Cerebellar nuclear complex (tissue), 1 donor: ENCODE measurements at places on chromosomes 11 and 22.

GRCh38 chr11:112016088-112016764 is 9.0 kb upstream of the DLAT start:
- DNase-seq: no peak

- no peak for DNase-seq
Observed at GRCh38 chr11:12019866-12020416, 11.5 kb upstream of the DKK3 start.

DNA sequence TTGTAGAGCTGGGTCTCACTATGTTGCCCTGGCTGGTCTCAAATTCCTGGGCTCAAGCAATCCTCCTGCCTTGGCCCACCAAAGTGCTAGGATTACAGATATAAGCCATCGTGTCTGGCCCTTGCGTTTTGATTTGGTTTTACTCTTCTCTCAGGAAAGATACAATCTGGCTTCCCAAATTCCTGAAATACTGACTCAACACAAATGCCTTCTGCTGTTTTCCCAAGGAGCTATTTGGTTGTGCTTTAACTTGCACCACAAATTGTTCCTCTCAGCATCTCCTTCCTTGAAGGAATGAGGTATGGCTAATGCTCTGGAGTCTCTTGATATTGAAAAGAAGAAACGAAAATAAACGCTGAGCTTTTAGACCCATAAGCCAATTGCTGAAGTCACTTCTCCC is 110.0 kb upstream of the PAX6 start:
- no peak for DNase-seq

- no peak for DNase-seq
Observed at GRCh38 chr11:108497317-108498045, 703 bp downstream of the POGLUT3 start.

- no peak for DNase-seq
Observed at GRCh38 chr11:1027483-1028290, 8.8 kb downstream of the MUC6 start.

DNA sequence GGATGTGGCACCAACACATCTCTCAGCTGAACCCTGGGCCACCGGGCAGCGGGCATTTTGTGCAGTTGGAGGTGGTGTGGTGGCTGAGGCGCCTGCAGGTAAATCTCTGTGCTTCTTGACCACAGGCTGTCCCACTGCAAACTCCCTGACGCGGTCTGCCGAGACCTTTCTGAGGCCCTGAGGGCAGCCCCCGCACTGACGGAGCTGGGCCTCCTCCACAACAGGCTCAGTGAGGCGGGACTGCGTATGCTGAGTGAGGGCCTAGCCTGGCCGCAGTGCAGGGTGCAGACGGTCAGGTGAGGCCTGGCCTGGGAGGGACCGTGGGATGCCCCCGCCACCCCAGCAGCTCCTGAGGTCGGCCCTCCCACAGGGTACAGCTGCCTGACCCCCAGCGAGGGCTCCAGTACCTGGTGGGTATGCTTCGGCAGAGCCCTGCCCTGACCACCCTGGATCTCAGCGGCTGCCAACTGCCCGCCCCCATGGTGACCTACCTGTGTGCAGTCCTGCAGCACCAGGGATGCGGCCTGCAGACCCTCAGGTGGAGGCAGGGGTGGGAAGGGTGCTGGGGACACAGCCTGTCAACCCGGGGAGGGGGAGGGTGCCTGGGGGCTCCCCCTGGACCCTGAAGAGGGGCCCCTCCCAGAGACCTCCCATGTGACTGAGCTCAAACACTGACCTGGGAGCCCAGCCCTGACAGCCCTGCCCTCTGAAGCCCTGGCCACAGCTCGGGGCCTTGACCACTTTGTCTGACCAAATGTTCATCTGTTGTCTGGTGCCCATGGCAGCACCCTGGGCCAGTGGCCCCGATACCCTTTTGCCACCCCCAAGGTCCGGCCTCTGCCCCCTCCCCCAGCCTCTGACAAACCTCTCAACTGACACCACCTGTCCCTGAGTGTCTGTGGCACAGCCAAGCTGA is 4.6 kb upstream of the PGGHG start:
- DNase-seq: no peak

- DNase-seq: peak; percentile 11
Observed at GRCh38 chr22:33519071-33519973, 401.0 kb downstream of the LARGE1 start.

DNA sequence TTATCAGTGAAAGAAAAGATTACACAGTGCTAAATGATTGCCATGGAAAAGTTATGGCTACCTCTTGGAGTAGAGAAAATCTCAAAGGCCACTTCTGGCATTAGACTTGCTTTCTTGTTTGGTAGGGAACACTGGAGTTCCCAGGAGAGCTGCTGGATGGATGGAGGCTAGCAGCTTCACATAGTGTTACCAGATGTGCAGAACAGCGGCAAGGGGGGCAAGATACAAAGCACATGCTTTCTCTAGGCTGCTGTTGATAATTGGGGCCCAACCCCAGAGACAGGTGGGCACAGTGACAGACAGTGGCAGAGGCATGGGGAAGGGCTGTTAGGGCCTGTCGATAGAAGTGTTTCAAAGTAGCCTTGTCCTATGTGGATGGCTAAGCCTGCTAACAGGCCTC is 94.9 kb downstream of the DBX1 start:
- no peak for DNase-seq

- DNase-seq: no peak
Observed at GRCh38 chr11:8289492-8289918, 25.8 kb upstream of the LMO1 start.

DNA sequence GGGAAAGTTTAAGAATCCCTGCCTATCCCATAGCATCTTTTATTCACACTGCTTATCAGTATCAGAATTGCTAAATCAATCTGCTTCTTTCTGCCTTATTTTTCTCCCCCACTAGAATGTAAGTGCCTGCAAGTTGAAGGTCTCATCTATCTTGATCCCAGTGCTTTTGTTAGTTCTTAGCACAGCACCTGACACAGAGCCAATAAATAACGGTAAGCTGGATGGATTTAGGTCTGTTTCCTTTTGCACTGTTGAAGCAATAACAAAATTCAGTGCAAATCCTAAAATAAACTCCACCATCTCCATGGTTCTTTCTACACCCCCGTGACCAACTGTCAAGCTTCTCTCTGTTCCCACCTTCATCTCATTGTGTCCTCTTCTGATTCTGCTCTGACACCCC is 36.7 kb upstream of the CD44 start:
- DNase-seq: no peak

GRCh38 chr11:65442842-65443331 is 20.3 kb downstream of the NEAT1 start:
- no peak for DNase-seq

DNA sequence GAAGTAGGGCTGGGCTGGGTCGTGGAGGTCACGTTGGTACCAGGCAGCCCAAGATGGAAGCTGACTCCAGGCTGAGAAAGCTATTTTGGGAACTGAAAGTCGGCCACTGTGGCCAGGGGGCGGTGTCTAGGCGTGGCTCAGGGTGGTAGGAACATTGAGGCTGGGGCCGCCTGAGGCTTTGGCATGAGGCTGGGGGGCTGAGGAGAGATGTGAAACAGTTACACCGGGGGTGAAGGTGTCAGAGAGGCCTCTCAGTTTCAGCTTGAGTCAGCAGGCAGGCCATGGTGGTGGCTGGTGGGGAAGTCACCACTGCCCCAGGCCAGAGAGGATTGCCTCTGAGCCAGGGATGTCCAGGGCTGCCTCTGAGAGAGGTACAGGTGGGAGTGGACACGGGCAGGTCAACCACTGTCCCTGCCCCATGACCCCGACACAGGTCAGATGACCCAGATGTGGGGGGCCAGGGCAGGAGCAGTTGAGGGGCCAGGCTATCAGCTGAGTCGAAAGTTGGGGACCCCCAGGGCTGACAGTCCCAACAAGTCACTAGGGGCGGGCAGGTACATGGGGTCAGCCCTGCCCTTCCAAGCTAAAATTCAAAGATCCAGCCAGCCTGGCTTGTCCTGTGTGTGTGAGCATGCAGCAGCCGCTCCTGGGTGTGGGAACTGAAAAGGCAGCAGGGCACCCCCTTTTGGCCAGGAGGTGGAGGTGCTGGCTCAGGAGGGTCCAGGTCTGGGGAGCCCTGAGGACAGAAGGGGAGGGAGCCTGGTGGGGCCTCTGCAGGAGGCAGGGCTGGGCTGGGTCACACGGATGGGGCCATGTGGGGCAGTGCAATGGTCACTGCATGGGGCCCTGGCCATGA is 7.2 kb downstream of the KCNK7 start:
- no peak for DNase-seq

DNA sequence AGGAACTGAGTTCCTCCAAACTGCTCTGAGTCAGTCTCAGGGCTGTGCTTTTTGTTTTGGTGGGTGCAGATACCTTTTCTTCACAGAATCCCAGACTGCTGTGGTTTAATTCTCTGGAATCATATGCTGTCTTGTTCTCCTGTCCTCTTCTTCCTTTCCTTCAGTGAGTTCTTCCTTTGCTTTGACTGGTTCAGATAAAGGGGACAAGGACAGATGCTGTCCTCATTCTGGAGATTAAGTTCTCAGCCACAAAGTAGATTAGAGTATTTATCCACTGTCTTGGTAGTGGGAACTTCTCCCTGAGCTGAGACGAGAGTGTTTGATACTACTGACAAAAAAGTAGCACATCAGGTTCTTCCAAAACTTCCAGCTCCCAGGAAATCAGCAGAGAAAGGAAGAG is 13.3 kb downstream of the ZDHHC5 start:
- no peak for DNase-seq

GRCh38 chr11:95296621-95297025 is 65.6 kb upstream of the SESN3 start:
- DNase-seq: no peak

DNA sequence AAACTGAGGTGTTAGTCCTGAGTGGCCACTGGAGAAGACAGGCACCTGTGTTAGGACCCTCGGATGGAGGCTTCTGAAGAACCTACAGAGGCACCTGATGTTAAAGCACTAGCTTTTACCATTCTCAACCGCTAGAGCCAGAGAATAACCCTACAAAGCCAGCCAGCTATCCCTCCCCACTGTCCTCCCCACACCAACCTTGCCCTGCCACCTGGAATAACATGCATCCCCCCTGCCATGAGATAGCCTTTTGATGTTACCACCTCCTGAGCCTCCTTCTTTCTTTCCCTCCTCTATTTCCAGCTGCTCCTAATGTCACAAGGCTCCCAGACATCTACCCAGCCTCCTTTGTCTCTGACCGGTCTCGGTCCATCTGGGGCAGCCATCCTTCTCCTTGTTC is 28.1 kb downstream of the COMMD9 start:
- no peak for DNase-seq

GRCh38 chr22:23220485-23221350 is 40.4 kb downstream of the BCR start:
- no peak for DNase-seq

DNA sequence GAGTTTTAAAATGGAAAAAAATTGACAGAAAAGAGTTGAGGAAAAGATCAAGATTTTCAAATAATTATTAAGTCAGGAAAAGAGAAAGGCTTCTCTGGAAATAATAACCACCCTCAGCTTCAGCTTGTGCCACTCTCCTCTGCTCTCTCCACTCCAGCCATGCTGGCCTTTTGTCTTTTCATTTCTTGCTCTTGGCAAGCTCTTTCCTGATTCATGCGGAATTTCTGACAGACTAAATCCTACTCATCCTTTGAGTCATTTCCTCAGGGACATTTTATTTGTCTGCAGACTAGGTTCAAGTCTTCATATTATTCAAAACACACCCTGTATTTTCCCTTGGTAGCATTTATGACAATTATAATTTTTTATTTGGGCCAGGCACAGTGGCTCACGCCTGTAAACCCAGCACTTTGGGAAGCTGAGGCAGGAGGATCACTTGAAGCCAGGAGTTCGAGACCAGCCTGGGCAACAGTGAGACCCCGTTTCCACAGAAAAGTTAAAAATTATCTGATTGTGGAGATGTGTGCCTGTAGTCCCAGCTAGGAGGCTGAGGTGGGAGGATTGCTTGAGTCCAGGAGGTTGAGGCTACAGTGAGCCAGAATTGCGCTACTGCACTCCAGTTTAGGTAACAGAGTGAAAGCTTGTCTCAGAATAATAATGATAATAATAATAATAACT is 7.8 kb upstream of the P4HA3 start:
- DNase-seq: no peak

DNA sequence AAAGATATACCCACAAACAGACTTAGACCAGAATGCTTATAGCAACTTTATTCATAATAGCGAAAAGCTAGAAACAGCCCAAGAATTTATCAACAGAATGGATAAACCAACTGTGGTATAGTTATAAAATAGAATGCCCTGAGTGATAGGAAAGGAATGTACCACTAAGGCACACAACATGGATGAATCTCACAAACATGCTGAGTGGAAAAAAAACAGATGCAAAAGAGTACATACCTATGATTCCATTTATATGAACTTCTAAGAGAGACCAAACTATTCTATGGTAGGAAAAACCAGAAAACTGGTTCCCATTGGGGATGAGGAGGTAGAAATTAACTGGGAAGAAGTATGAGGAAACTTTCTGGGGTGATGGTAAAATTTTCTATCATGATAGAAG is 40.4 kb upstream of the GRIK4 start:
- no peak for DNase-seq

DNA sequence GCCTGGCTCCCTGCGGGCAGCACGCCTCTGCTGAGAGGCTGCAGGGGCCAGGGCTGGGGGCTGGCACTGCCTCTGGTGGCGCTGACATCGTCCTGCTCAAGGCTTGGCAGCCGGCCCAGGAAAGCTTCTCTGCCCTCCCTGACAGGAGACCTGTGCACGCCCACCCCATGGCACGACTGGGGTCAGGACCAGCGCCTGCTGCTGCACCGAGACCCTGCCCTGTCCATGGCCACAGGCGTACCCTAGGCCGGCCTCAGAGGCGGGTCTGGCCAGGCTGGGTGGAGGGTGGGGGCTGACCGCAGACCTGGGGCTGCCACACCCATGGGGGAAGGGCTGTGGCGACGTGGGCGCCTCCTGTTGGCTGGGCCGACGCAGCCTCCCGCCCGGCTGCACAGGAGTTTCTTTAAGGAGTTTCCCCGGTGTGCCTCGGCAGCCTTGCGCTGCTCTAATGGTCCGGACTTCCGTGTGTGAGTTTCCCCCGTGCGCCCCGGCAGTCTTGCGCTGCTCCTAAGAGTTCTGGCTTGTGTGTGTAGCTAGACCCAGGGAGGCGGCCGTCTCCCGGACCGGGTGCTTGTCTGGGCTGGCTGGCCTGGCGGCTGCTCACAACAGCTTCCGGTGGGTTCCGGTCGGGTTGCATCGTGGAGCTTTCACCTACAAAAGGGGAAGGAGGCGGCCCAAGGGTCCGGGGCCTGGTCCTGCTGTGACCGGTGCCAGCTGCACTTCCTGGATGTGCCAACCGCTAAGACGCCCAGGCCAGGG is 4.6 kb downstream of the TRABD start:
- no peak for DNase-seq

GRCh38 chr11:2899080-2899783 is 13.7 kb upstream of the CDKN1C start:
- no peak for DNase-seq

GRCh38 chr11:133726542-133726941 is 118.8 kb downstream of the SPATA19 start:
- no peak for DNase-seq

- DNase-seq: no peak
Observed at GRCh38 chr11:62140304-62141110, 16.7 kb downstream of the INCENP start.

DNA sequence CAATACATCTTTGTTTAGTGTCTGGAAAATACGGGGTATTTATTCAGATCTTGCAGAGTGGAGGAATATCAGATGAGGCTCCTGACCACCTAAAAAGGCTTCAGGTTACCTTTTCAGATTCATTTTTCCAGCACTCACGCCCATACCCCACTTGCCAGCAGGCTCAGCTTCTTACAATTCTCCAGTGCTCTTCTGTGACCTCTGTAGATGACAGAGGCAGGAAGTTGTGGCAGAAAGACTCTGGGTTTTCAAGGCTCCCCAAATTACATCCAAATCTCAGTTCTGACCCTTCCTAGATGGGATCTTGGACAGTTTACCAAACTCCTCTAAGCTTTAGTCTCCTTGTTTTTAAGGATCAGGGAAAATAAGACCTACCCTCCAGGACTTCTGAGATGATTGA is 61.1 kb downstream of the SYTL2 start:
- no peak for DNase-seq
